ENCODE measurements at places on chromosomes 11 and 22.
A peak's percentile ranks its signal among the peaks of the same experiment; 100 is the strongest.

- no peak for DNase-seq
Observed at GRCh38 chr11:45997599-45997998, 75.1 kb downstream of the LARGE2 start.

- no peak for DNase-seq
Observed at GRCh38 chr11:111362887-111363411, 16.1 kb downstream of the POU2AF1 start.

GRCh38 chr22:20639343-20639742 lies 131.9 kb downstream of the MED15 start:
- no peak for DNase-seq

DNA sequence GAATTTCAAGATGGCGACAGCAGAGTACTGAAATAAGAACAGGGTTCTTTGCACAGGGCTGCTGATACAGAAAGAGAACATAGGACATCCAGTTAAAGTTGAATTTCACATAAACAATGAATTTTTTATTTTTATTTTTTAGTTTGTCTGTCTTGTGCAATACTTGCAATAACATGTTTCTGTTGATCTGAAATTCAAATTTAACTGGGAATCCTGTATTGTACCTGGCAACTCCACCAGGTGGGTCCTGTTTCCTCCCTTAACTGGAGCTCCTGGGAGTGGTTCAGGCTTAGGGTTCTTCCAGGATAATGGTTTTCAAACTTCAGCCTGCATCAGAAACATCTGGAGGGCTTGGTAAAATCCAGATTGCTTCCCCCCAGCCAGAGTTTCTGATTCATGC lies 14.9 kb upstream of the SERPINH1 start:
- no peak for DNase-seq

GRCh38 chr11:77172666-77172982 lies 44.6 kb downstream of the MYO7A start:
- no peak for DNase-seq

DNA sequence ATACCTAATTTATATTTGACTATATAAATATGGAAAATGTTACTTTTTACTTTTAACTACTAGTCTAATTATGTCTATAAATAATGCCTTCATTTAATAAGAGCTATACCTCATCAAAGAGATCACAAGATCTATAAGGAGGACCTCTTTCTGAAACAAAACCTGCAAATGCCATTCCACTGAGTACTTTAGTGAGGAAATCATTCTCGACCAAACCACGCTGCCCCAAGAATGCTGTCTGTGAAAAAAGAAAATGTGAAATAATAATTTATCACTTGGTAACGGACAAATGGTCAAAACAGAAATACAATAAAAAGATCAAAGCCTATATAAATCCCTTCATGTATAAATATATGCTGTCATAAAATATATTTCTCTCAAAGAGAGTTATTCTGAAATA lies 301.7 kb downstream of the SBF2 start:
- DNase-seq = no peak

GRCh38 chr11:116938471-116939070 lies 101.1 kb upstream of the APOA1 start:
- no peak for DNase-seq

DNA sequence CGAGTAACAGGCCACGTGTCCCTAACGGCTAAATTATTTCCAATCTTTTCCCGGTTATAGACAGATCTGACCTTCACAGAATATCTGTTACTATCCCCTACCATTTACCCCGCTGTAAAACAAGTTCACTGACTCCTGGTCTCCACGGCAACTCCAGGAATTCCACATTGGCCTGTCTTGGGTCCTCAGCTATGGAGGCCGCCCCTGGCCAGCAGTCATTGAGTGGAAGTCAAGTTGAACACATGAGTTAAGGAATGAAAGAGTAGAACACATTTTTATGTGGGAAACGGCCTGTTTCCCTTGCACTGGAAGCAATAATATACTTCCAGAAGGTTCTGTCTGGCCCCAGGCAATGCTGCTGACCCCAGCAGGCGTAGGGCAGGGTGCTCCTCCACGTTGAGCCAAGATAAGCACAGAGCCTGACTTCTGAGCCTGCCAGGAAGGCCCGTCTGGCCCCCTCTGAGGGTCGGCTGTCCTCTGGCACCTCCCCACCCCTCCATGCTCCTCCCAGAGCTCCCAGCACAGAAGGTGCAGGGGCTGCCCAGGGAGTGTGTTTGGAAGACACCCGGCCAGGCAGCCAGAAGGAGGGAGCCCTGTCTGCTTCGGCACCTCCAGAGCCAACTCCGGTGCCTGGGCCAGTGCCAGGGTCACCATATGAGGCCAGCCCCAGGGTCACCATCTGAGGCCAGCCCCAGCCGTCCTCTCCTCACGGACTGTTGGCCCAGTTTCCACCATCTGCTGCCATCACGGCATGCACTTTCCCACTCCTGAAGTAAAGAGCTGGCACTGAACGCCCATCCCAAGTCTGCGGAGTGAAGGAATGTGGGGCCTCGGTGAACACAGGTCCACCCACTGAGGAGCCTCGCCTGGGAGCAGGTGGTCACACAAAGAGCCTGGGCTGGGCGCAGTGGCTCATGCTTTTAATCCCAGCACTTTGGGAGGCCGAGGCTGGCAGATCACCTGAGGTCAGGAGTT lies 813.2 kb downstream of the BRD1 start:
- no peak for DNase-seq

GRCh38 chr11:57155400-57155799 lies 26.4 kb upstream of the LRRC55 start:
- no peak for DNase-seq

- no peak for DNase-seq
Observed at GRCh38 chr11:102267609-102268008, 49.7 kb upstream of the BIRC3 start.

GRCh38 chr22:41447435-41448188 lies 1.0 kb upstream of the TOB2 start:
- DNase-seq = peak; percentile 60

- DNase-seq = no peak
Observed at GRCh38 chr11:89358761-89359160, 132.4 kb downstream of the NOX4 start.

- DNase-seq = no peak
Observed at GRCh38 chr11:57357856-57358255, 19.7 kb downstream of the P2RX3 start.

- no peak for DNase-seq
Observed at GRCh38 chr22:36425977-36426523, 38.3 kb upstream of the MYH9 start.

- DNase-seq = no peak
Observed at GRCh38 chr11:79007771-79008402, 432.9 kb downstream of the TENM4 start.

- DNase-seq = no peak
Observed at GRCh38 chr11:78418584-78419211, 1.1 kb upstream of the GAB2 start.

GRCh38 chr11:57417056-57417455 lies 9.9 kb downstream of the SLC43A3 start:
- no peak for DNase-seq

DNA sequence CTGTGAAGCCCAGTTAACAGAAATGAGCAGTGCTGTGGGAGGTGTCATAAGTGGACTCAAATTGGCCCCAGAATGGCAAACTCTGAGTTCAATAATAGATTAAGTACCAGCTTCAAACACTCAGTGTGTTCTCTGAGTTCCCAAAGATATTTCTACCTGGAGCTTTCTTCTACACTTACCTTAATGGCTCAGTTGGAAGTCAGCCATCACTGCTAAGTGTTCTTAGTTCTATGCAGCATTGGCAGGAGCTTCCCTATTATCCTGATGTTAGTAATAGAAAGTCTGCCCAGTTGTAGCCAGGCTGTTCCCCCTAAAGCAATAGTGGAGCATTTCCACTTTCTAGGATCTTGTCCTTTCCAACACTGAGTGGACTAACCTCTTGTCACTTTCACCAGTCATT lies 9.7 kb upstream of the PIK3IP1 start:
- no peak for DNase-seq

DNA sequence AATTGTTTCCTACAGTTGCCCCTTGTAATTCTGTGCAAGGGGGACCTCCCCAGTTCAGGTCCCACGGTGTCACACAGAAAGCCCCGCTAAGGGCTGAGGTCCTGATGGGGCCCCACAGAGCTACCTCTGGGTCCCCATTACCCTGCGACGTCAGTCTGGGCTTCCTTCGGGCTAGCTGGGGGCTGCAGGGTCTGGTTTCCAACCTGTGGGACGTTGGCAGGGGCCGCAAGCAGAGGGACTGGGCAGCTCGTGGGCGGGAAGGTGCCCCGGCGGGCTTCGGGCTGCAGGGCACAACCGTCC lies 698 bp downstream of the SLC37A4 start:
- DNase-seq = no peak

GRCh38 chr11:125451400-125452124 lies 44.5 kb downstream of the FEZ1 start:
- DNase-seq = no peak

DNA sequence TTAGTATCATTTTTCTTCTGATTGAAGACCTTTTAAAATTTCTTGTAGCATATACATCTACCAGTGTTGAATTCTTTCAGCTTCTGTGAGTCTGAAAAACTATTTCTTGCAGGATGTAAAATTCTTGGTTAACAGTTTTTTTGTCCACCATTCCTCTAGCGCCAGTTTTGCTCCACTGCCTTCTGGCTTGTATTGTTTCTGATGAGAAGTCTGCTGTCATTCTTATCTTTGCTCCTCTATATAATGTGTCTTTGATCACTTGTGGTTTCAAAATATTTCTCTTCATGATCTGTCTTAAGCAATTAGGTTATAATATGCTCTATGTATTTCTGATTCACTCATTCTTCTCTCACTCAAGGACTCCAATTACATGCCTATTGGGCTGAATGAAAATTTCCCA lies 152.3 kb downstream of the INSC start:
- DNase-seq = no peak

GRCh38 chr22:20887375-20887774 lies 28.6 kb downstream of the SNAP29 start:
- no peak for DNase-seq

DNA sequence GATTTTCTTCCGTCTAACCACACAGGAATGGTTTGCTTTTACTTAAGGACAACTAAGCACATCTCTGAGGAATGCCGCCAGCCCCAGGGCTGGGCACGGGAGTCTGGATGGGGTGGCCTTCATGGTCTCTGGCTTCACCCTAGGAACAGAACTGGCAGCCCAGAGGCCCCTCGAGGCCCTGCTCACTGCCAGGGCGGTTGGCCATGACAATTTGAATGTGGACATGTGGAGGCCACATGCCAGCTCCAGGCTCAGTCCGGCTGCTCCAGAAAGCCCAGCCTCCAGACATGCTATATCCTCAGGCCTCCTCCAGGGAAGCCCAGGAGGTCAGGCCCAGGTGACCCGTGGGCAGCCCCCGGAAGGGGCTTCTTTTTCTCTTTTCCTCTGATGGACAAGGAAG lies 84.0 kb upstream of the FGF3 start:
- no peak for DNase-seq

- peak; percentile 87 for DNase-seq
Observed at GRCh38 chr22:36156515-36157419, 3.8 kb downstream of the APOL3 start.

- no peak for DNase-seq
Observed at GRCh38 chr11:74636630-74637184, 44.3 kb downstream of the POLD3 start.

GRCh38 chr11:74288161-74288560 lies 23.3 kb downstream of the P4HA3 start:
- no peak for DNase-seq

- no peak for DNase-seq
Observed at GRCh38 chr11:211295-211694, 3.8 kb downstream of the RIC8A start.

DNA sequence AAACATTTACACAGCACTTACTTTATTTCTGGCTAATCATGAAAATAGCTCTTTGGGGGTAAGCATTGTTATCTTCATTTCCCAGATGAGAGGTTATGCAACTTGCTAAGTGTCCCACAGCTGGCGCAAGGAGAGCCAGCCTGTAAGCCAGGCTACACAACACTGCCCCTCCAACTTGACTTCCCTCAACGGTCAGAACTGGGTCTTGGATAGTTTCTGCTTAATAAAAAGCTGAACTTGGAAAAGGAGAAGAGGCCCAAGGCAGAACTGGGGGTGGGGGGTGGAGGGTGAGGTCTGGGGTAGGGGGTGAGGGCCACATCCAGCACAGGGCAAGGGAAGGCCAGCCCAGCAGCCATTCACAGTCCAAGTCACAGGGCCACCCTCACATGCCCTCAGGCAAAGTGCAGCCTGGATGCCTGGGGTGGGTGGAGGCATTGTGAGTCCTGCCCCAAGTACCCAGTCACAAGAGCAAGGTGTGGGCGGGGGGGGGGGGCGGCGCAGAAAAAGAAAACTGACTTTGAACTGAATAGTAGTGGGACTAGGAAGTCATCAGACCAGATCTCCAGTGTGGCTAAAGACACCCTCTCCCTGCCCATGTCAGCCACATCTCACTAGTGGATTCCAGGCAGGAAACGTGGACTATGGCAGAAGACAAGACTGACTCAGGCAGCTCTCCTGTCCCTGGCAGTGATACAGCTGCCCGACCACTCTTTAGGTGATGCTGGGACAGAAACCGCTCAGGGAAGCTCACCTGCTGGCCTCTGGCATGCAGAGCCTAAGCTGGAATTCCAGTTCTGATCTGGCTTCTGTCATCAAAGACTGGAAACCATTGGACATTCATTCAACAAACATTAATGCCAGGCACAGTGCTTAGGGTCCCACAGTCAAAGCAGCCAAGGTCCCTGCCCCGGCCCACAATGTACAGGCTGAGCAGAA lies 52.4 kb downstream of the PACSIN2 start:
- DNase-seq = no peak

GRCh38 chr11:3866206-3866605 lies 10.7 kb downstream of the STIM1 start:
- peak; percentile 32 for DNase-seq

DNA sequence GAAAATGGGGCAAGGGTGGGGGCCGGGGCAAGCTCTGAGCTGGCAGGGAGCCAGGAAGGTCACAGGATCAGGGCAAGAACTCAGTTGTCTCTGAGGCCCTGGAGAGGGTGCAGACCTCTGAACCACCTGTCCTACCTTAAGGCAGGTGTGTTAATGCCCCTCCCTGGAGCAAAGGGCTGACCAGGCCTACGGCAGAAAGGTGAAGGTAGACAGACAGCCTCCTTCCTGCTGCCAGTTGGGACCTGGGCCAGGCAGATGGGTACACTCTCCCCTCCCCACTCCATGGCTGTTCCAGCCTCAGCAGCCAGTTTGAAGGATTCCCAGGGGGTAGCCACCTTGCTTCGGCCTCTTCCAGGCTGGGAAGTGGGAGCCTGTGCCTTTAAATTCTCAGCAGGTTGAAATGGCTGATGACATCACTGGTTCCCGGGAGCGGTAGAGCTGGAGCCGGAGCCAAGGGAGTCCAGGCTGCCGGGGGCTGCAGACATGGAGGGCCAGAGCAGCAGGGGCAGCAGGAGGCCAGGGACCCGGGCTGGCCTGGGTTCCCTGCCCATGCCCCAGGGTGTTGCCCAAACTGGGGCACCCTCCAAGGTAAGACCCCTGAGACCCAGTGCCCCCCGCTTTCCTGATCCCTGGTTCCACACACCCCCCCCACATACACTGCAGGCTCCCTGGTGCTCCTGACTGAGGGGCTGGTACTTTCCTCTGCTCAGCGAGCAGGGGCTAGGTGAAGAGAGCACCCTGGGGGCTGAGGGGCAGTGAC lies at the start of gene INPP5J:
TSS of gene INPP5J (plus strand) at position 435 of the 760 bp plus-strand sequence. CDS start at position 484, 49 bp downstream.
- no peak for DNase-seq

Measured in CD4-positive, alpha-beta T cell treated with Interleukin-17A for 1 hour (primary cell).